ENCODE measurements at places on chromosomes 7 and 10.

DNA sequence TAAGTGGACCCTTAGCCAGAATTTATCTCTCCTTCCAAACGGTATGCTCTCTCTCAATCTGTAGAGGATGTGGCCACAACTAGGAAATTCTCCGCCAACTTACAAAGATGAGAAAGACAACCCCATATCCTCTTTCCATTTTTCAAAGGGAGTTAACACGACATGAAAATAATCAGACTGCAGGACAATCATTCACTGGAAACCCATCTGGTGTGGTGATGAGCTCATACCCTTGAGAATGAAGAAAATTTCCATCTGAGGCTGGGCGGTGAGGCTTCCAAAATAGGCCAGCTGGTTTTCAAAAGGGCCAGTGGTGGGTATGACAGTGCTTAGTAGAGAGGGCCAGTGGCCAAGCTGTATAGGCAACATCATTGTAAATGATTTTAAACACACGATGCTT, 369.6 kb downstream of the FRMD4A start:
- no peaks in the 10 kb centered on the region for H3K36me3 ChIP-seq
- H3K27me3 ChIP-seq, result no peaks in the 10 kb centered on the region
- H3K4me3 ChIP-seq, result no peak overlapping the region
- H3K27ac ChIP-seq, result peak overlapping the region; percentile 35
- peak; percentile 67 for DNase-seq
- H3K4me1 ChIP-seq, result peaks cover 12% of the 10 kb centered on the region

DNA sequence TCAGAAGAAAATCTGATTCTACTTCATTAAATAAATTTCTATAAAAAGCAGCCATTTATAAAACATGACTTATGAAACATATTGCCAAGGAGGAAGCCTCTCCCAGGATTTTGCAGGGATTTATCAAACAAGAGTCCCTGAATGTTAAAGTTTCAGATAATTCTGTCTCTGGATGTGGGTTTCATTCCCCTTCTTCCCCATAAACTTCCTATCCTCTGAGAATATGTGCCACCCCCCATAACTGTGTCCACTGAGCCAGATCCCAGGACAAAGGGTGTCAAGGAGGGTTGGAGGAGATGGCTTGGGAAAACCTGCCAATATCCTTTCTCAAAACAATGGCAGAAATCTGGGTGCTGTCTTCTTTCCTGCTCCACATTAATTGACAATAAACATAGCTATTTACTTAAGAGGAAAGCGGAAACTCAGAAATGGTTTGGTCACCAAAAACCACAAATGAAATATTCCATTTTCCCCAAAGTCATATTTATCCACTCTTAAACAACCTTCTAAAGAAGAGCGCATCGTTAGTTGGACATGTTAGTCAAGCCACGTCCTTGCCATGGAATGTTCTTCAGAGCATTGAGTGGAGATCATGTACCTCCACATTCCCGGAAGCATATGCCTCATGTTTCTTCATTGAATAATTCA, 54.3 kb upstream of the AKR1E2 start:
- no peak overlapping the region for H3K4me3 ChIP-seq
- no peaks in the 10 kb centered on the region for H3K27me3 ChIP-seq
- H3K36me3 ChIP-seq, result no peaks in the 10 kb centered on the region
- H3K4me1 ChIP-seq, result peaks cover 13% of the 10 kb centered on the region
- H3K27ac ChIP-seq, result peak overlapping the region; percentile 75

- H3K27me3 ChIP-seq, result no peaks in the 10 kb centered on the region
- H3K36me3 ChIP-seq, result no peaks in the 10 kb centered on the region
- H3K4me1 ChIP-seq, result peaks cover 85% of the 10 kb centered on the region
These were observed 116.5 kb downstream of the ZMIZ1 start for GRCh38 chr10:79185067-79185774.

- H3K4me3 ChIP-seq, result no peak overlapping the region
- no peak overlapping the region for H3K27ac ChIP-seq
- no peaks in the 10 kb centered on the region for H3K4me1 ChIP-seq
These were observed 1106.7 kb downstream of the TYW1 start for GRCh38 chr7:68103319-68103718.

DNA sequence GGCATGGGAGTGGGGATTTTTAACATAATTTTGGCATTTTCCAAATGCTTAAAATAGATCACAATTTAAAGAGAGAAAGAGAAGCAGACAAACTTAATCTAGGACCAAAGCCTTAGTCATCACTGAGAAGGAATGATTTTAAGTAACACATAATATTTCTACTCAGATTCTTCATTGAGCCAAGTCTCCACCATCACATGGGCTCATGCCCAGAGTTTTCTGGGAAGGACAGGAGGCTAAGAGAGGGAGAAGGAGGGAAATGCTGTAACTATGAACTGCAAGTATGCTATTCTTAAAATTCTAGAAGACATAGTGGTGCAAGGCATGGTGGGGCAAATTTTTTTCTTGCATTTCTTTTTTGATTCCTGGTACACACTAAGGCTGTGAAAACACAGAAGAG, 23.8 kb upstream of the UBE2D1 start:
- H3K36me3 ChIP-seq, result no peaks in the 10 kb centered on the region
- H3K4me1 ChIP-seq, result no peaks in the 10 kb centered on the region
- H3K27me3 ChIP-seq, result no peaks in the 10 kb centered on the region
- no peak overlapping the region for H3K4me3 ChIP-seq
- DNase-seq, result no peak

DNA sequence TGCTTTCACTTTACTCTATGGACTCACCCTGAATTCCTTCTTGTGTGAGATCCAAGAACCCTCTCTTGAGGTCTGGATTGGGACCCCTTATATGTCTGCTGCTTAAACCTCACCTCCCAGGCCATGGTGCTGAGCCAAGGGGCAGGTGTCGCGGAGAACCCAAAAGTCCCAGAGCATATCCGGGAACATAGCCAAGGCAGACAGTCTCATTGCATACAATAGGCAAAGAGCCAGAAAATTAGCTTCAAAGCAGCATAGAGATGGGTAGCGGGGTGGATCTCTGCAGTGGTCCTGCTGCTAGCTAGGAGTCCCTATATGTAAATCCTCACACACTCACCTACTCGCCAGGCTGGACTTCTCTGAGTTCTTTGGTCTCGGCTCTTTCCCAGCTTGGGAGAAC, 5.5 kb downstream of the CCL24 start:
- no peaks in the 10 kb centered on the region for H3K4me1 ChIP-seq
- H3K27me3 ChIP-seq, result no peaks in the 10 kb centered on the region
- no peak overlapping the region for H3K27ac ChIP-seq

DNA sequence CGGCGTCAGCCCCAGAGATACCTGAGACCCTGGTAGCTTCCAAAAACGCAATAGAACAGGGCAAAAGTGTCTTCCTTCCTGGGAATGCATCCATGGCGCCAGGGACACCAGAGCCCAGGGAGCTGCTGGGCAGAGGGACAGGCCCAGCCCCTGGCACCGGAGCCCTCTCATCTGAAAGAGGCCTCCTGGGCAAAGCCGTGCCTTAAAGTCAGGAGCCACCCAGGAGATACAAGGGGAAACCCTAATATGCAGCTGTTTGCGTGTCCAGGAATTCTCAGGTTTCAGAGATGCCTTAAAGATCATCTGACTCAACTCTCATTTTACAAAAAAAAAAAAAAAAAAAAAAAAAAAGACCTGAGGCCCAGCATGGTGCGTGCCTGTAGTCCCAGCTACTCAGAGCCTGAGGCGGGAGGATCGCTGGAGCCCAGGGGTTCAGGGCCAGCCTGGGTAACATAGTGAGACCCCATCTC, 28.0 kb downstream of the NUDT1 start:
- H3K4me3 ChIP-seq, result no peak overlapping the region
- H3K36me3 ChIP-seq, result peaks cover 14% of the 10 kb centered on the region
- no peak for DNase-seq
- no peaks in the 10 kb centered on the region for H3K4me1 ChIP-seq
- H3K27ac ChIP-seq, result no peak overlapping the region

DNA sequence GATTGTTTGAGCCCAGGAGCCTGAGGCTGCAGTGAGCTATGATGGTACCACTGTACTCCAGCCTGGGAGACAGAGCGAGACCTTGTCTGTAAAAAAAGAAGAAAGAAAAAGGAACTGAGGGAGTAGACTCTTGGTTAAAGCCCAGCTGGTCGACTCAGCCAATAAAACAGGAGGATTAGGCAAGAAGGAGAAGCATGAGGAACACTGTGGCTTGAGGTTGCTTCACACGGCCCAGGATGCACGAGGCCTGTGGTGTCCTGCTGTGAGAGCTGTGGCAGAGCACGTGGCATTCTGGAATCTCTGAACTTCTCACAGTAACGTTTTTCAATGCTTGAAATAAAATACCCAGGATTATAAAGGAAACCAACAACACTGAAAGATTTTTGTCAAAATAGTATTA, 93.3 kb downstream of the CUL2 start:
- H3K4me3 ChIP-seq, result no peak overlapping the region
- no peak overlapping the region for H3K27ac ChIP-seq
- H3K36me3 ChIP-seq, result no peaks in the 10 kb centered on the region
- peaks cover 17% of the 10 kb centered on the region for H3K4me1 ChIP-seq

DNA sequence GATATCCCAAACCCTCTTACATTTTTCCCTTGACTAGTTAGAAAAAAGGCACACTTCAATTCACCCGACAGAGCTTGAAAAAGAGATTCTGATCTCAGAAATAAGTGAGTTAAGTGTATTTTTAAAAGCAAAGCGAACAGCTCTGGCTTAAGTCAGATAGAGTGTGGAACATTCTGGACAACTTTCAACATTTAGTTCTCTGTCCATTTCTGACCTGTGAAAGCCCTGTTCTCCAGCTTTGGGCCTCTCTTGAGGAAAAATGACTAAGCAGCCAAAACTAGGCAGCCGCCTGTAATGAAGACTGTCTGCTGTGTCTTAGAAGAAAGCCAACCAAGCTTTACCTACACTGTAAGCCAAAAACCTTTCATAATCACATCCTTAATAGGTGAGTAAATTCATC, 50.5 kb downstream of the CDK6 start:
- no peaks in the 10 kb centered on the region for H3K36me3 ChIP-seq
- H3K4me1 ChIP-seq, result peaks cover 30% of the 10 kb centered on the region
- H3K4me3 ChIP-seq, result no peak overlapping the region
- H3K27me3 ChIP-seq, result no peaks in the 10 kb centered on the region
- H3K27ac ChIP-seq, result peak overlapping the region; percentile 64
- DNase-seq, result peak; percentile 70

DNA sequence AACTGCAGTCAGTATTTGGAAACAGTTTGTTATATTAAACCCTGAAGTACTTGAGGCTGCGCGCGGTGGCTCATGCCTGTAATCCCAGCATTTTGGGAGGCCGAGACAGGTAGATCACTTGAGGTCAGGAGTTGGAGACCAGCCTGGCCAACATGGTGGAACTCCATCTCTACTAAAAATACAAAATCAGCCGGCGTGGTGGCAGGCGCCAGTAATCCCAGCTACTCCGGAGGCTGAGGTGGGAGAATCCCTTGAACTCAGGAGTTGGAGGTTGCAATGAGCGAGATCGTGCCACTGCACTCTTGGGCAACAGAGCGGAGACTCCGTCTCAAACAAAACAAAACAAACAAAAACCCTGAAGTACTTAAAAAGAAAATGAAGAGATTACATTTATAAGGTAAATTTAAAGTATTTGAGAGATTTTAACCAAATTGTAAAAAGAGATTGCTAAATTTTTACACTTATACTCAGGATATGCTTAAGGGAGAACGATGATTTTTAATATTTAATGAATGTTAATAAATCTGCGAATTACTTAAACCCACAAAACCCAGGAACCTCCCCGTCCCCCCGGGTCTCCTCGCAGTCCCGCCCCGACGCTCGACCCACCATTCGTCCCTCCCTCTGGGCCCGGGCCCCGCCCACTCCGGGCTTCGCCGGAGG, 425 bp upstream of the MTG1 start:
- DNase-seq, result peak; percentile 50
- no peaks in the 10 kb centered on the region for H3K36me3 ChIP-seq
- H3K4me3 ChIP-seq, result peak overlapping the region; percentile 79
- no peaks in the 10 kb centered on the region for H3K27me3 ChIP-seq
- H3K27ac ChIP-seq, result peak overlapping the region; percentile 81

- DNase-seq, result no peak
- no peaks in the 10 kb centered on the region for H3K27me3 ChIP-seq
- peaks cover 4% of the 10 kb centered on the region for H3K4me1 ChIP-seq
- H3K36me3 ChIP-seq, result no peaks in the 10 kb centered on the region
- no peak overlapping the region for H3K27ac ChIP-seq
These were observed 46.3 kb downstream of the CNNM1 start for GRCh38 chr10:99375426-99375825.

GRCh38 chr7:116732788-116733694, 61.0 kb downstream of the MET start:
- H3K4me3 ChIP-seq, result no peak overlapping the region
- no peak for DNase-seq

DNA sequence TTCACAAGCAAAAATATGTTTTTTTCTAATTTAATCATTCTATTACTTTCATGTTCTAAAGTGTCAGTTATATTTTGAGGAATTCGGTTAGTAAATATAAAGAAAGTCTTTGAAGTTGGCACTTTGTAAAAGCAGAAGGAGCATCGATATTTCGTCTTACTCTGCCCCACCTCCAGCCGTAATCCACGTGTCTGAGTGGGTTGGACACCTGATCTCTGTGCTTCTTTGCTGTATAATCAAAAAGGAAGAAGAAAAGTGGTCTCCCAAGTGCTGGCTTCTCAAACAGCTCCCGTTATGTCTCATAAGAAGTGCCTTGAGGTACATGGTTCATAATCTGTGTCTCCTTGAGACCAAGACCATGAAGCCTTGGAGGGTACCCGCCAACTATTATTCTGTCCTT, 19.8 kb downstream of the PRKAR2B start:
- no peaks in the 10 kb centered on the region for H3K36me3 ChIP-seq
- H3K27ac ChIP-seq, result no peak overlapping the region
- H3K4me3 ChIP-seq, result no peak overlapping the region
- H3K27me3 ChIP-seq, result no peaks in the 10 kb centered on the region

DNA sequence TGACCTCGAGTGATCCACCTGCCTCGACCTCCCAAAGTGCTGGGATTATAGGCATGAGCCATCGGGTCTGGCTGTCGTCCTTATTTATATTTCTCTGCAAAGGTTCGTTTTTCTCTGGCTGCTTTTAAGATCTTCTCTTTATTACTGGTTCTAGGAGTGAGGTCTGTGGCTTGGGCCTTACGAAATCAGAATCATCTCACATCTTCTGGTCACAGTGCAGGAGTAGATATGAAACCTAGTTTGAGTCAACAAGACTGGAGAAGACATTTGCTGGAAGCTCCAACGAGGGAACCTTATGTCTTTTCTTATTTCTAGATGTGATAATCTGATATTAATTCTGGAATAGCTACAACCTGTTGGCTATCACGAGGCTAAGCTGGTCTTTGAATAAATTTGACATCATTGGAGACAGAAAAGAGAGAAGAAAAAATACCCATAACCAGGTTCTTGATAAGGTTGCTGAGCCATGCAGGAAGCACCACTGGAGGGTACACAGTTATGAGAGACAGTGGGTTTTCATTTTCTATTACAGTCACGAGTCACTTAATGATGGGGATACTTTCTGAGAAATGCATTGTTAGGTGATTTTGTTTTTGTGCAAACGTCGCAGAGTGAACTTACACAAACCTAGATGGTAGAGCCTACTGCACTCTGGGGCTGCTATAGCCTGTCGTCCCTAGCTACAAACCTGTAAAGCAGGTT, 25.6 kb upstream of the IL15RA start:
- DNase-seq, result no peak
- H3K27me3 ChIP-seq, result no peaks in the 10 kb centered on the region

- no peak for DNase-seq
- H3K27me3 ChIP-seq, result no peaks in the 10 kb centered on the region
- H3K27ac ChIP-seq, result no peak overlapping the region
These were observed 153.0 kb upstream of the FGFR2 start for GRCh38 chr10:121751191-121751760.

GRCh38 chr10:32161586-32161985, 105.4 kb upstream of the KIF5B start:
- H3K27me3 ChIP-seq, result no peaks in the 10 kb centered on the region
- H3K4me3 ChIP-seq, result no peak overlapping the region
- no peaks in the 10 kb centered on the region for H3K4me1 ChIP-seq
- no peaks in the 10 kb centered on the region for H3K36me3 ChIP-seq
- no peak overlapping the region for H3K27ac ChIP-seq

All from sigmoid colon (tissue), 7 donors.